ENCODE measurements at places on chromosomes 16 and 17.
A peak's percentile ranks its signal among the peaks of the same experiment; 100 is the strongest.

GRCh38 chr17:18964550-18964949 lies 12.6 kb downstream of the SLC5A10 start:
- DNase-seq = no peak

GRCh38 chr17:36683387-36683786 lies 82.0 kb downstream of the MRM1 start:
- DNase-seq = no peak

- DNase-seq = no peak
Observed at GRCh38 chr17:3658784-3659449, 9.5 kb downstream of the TAX1BP3 start.

- DNase-seq = no peak
Observed at GRCh38 chr16:87708881-87709638, 56.7 kb downstream of the KLHDC4 start.

DNA sequence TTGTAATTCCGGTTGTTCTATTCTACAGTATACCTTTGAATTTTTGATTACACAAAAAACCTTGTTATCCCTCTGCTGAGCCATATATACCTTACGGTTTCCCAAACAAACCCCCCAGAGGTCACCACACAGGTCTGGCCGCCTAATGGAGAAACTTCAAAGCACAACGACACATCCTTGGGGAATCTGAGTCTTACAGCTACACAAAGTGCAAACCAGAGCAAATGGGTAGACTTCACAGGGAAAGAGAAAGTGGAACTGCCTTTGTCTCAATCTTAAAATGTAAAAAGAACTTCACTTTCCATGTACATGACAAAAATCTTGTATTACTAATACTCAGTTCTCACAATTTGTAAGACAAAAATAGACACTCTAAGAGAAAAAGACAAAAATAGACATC lies 2.7 kb downstream of the FBXO31 start:
- DNase-seq = peak; percentile 4

GRCh38 chr17:67225316-67225715 lies 19.7 kb downstream of the HELZ start:
- DNase-seq = no peak

GRCh38 chr17:30188211-30188939 lies 47.1 kb downstream of the SLC6A4 start:
- DNase-seq = no peak

DNA sequence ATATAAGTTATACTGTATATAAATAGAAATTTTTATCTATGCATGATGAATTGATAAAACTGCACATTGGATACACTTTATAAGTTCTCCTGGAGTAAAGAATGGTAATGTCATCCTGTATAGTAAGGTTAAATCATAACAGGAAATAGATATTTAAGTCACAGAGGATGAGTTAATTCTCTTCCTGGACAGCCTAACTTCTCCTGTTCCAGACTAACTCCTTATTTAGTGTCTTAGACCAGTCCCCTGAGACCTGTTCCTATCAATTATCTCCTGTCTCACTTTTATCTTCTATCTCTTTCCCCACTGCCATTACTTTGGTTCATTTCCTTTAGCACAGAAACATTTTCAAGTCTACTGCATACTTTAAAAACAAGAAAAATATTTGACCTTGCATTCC lies 46.5 kb downstream of the SSH2 start:
- no peak for DNase-seq

GRCh38 chr17:78764871-78765270 lies 17.2 kb downstream of the CYTH1 start:
- DNase-seq = no peak

GRCh38 chr17:79164408-79164807 lies 89.8 kb downstream of the ENGASE start:
- DNase-seq = no peak

DNA sequence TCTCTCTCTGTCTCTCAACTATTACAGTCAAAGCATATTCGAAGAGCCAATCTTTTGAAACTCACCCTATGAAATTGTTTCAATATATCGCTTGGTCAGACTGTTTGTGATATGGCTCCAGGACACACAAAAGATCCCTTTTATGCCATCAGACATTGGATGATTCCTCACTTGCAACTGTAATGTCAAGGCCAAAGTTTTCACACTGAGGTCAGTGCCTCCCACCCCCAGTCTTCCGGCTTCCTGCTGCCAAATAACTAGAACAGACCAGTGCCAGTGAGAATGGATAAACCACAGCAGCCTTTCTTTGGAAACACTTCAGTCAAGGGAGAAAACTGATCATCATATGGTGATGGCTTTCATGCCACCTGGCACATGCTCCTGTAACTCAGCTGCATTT lies 321.9 kb upstream of the ZFHX3 start:
- no peak for DNase-seq

- no peak for DNase-seq
Observed at GRCh38 chr16:8594149-8594666, 3.9 kb upstream of the TMEM114 start.

DNA sequence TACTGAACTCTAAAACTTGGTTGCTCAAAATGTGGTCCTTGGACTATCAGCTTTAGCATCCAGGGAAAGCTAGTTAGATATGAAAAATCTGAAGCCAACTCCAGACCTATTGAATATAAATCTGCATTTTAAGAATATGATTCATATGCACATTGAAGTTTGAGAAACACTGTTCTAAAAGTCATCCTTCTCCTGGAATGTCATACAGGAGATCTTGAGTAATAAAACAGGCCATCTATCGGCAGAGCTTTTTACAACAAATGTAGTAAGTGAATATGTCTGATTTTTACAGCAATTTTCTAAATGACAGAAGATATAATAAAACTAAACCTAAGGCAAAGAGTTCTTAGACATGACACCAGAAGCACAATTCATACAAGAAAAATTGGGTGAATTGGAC lies 140.4 kb downstream of the PMP22 start:
- DNase-seq = no peak

GRCh38 chr17:7932949-7933348 lies 943 bp downstream of the CNTROB start:
- DNase-seq = no peak

GRCh38 chr17:46191322-46192188 lies 1.7 kb downstream of the KANSL1 start:
- no peak for DNase-seq

DNA sequence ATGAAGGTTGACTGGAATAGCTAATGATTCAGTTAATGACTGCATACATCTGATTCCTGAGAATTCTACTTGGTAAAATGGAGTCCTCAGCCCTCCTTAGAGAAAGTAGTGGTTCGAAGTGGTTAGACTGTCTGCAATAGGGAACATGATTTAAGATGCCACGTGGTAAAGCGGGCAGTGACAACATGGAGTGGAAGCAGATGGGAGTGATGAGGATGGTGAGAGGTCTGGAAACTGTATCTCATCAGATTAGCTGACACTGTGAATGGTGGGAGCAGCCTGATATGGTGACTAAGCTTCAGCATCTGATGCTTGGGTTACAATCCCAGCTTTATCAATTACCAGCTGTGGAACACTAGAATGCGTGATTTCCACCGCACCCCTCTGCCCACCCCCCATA lies 8.4 kb downstream of the CDH11 start:
- DNase-seq = no peak

GRCh38 chr17:27609611-27610303 lies 21.2 kb upstream of the LGALS9 start:
- DNase-seq = peak; percentile 46

DNA sequence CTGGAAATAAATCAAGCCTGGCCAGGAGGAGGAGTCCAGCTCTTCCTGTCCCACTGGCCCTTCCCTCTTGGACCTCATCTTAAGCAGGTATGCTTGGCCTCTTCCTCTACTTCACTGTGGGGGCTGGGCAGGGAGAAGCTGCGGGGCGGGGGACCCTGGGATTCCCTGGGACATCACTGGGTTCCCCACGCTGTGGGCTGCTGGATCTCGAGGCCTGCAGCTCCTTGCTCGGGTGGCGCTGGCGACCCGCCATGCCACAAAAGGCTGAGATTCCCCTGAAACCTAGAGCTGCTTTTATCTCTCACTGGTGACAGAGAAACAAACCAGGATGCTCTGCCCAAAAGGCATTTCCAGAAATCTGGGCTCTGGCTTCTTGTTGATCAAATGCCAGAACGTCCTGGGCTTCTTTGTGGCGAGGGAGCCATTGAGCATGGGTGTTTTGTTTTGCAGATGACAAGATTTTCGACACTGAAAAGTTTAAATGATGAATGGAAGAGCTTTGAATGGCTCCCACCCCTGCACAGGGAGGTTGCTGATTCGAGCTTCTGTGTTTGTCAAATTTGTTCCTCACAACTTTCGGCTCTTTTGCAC lies 8.6 kb upstream of the PGS1 start:
- no peak for DNase-seq

DNA sequence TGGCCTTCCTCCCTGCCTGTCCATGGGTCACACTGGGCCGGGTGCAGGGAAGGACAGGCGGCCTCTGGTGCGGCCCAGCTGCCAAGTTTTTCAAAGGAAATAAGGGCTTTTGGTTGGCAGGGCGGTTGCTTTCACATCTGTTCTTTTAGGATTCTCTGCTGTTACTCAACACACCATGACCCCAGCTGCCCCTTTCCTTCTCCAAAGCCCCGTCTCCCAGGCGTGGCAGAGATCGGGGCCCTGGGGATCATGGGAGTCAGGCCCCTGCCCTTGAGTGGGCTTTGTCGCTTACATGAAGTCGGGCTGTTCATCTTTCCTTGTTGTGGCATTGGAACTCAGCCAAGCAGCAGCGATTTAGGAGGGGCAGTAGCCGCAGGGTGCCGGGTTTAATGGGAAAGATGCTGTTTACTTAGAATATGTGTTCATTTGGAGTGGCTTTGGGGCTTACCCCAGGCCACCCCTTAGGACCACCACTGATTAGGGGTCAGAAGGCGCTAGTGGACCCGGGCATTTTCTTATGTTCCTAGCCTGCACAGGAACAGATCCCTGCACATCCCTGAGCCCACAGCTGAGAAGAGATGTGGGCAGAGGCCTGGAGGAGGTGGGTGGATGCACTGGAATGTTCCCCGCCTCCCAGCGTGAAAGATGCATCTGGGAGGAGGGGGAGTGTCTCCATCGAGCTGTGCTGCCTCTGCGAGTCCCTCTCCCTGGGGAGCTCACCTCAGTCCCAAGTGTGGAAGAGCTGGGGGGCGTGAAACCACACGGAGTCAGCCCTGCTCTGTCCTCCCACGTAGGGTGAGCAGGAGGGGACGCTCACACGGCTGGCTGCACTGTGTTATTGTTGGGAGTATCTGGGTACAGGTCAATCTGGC lies 6.8 kb upstream of the ADCY7 start:
- DNase-seq = no peak

DNA sequence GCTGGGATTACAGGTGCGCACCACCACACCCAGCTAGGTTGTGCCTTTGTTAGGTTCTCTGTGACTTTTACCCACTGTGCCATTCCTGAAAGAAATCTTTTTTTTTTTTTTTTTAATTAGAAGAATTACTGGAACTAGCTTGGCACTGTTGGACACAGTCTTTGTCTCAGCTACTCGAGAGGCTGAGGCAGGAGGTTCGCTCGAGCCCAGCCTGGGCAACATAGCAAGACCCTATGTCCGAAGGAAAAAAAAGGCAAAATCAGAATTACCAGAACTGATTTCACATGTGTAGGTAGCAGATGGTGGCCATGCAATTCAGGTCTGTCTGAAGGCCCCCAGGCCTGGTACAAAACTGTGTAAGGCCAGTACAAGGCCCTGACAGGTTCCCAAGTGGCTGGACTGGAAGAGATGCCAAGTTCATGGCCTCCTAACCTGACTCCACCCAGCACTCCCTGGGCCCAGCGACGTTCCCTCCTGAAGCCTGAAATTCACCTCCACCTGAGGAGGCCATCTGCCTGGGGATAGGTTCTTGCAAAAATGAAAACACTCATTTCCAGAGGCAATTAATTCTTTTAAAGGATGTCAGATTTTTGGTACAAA lies 23.0 kb downstream of the CARHSP1 start:
- DNase-seq = no peak

DNA sequence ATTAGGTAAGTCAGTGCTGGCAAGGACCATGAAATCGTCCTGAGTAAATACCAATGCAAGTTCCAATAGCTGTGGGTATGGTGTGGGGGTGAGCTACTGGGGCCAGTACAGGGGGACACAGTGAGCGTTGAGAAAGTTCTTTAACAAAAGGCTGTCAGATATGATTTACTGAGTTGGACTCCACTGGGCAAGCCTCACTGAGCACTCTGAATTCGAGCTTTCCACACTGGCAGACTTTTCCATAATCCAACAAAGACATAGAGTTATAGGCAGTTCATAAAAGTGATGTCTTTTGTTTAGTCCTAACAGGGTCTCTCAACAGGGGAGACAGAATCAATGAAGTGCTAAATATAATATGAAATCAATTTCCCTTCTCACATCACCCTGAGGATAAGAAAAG lies 489.0 kb downstream of the KCNJ2 start:
- DNase-seq = no peak

- no peak for DNase-seq
Observed at GRCh38 chr17:13413001-13413400, 188.7 kb downstream of the HS3ST3A1 start.

DNA sequence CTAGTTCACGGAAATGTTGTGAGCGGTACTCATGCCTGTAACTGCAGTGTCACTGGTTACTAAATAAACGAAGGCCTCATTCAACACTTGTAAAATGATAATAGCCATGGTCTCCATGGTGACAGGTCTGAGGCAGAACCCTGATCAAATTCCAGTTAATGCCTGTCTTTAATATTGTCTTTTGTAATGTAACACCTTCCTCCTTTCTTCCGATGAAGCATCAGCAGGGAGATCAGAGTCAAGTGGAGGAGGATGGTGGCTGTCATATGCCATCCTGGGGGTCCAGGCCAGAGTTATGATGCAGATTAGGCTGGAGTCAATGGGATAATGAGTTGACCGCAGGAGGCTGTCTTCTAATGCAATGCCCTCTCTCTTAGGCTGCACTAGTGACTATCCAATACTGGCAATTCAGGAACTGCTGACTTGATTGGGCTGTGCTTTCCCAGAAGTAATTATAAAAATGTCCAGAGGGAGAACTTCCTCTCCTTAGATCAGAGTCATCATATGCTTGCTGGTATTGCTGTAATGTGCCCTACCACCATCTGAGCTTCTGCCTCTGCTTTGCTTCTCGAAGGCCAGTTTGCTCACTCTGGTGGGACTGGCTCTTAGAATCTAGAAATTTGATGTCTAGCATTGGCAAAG lies 419.1 kb downstream of the CA10 start:
- DNase-seq = no peak

- DNase-seq = no peak
Observed at GRCh38 chr16:72876981-72877373, 171.0 kb downstream of the ZFHX3 start.

DNA sequence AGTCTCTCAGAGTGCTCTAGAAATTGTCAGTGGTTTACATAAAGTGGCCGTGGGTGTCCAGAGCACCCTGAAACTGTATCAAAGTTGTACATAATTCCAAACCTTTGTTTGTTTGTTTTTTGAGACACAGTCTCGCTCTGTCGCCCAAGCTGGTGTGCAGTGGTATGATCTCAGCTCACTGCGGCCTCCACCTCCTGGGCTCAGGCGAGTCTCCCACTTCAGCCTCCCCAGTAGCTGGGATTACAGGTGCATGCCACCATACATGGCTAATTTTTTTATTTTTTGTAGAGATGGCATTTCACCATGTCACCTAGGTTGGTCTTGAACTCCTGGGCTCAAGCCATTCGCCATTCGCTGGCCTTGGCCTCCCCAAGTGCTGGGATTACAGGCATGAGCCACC lies 24.3 kb upstream of the ADGRG1 start:
- DNase-seq = no peak

Data from activated naive CD8-positive, alpha-beta T cell treated with anti-CD3 and anti-CD28 coated beads, Interleukin-2, amount 10 ng/mL, durations not matched to agents 7 days and 5 days (primary cell).